Colonic mucosa (tissue), 4 donors: ENCODE measurements at places on chromosomes 13 and 19.

- no peak overlapping the region for H3K27ac ChIP-seq
- DNase-seq = no peak
- peak overlapping the region; percentile 49 for H3K4me3 ChIP-seq
- no peaks in the 10 kb centered on the region for H3K36me3 ChIP-seq
Measured at GRCh38 chr13:27920677-27921420, 1.0 kb downstream of the PDX1 start.

- no peak for DNase-seq
- H3K27me3 ChIP-seq = no peaks in the 10 kb centered on the region
- no peak overlapping the region for H3K27ac ChIP-seq
- no peaks in the 10 kb centered on the region for H3K36me3 ChIP-seq
- no peak overlapping the region for H3K4me3 ChIP-seq
Measured at GRCh38 chr13:51036418-51036817, 74.7 kb downstream of the C13orf42 start.

DNA sequence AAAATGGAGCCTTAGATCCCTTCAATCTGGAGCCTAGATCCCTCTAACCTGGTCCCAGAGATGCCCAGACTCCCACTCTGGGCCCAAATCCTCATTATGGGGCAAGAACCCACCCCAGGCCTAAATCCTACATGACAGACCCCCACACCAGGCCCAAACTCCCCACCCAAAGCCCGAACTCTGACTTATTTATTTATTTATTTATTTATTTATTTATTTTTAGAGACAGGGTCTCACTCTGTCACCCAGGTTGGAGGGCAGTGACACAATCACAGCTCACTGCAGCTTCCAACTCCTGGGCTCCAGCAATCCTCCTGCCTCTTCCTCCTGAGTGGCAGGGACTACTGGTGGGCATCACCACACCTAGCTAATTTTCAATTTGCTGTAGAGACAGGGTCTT is 12.0 kb downstream of the FBN3 start:
- no peaks in the 10 kb centered on the region for H3K27me3 ChIP-seq
- no peak overlapping the region for H3K27ac ChIP-seq
- DNase-seq = no peak
- no peaks in the 10 kb centered on the region for H3K4me1 ChIP-seq
- no peaks in the 10 kb centered on the region for H3K36me3 ChIP-seq

DNA sequence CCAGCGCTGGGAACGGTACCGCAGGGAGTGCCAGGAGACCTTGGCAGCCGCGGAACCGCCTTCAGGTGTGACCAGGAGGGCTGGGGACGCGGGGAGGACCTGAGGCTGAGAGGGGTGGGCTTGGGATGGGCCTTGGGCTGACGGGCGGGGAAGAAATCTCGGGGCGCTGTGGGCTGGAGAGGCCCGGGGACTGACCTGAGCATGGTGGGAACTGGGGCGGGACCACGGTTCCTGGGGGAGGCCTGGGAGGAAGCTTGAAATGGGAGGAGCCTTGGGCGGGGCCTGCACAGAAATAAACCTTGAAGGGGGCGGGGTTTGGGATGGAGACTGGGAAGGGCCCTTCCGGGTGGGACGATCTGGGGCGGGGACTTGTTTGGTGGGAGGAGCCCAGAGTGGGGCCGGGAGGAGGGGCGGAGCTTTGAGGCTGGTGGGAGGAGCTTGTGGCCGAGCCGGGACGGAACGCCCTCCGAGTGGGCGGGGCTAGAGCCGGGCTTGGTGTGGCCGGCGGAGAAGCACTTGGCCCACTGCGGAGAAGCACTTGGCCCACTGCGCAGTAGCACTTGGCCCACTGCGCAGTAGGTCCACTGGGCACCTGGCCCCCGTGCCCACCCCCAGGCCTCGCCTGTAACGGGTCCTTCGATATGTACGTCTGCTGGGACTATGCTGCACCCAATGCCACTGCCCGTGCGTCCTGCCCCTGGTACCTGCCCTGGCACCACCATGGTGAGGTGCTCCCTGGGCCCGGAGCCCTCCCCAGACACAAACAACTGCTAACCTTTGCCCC is 2.8 kb downstream of the GIPR start:
- no peaks in the 10 kb centered on the region for H3K36me3 ChIP-seq
- peak; percentile 97 for DNase-seq
- no peaks in the 10 kb centered on the region for H3K27me3 ChIP-seq
- peak overlapping the region; percentile 27 for H3K27ac ChIP-seq

- no peak overlapping the region for H3K27ac ChIP-seq
- no peaks in the 10 kb centered on the region for H3K27me3 ChIP-seq
- no peak overlapping the region for H3K4me3 ChIP-seq
Measured at GRCh38 chr13:44796597-44797490, 192.4 kb downstream of the NUFIP1 start.

- peak; percentile 94 for DNase-seq
- H3K36me3 ChIP-seq = no peaks in the 10 kb centered on the region
- H3K27me3 ChIP-seq = peaks cover 18% of the 10 kb centered on the region
- H3K4me1 ChIP-seq = peaks cover 8% of the 10 kb centered on the region
- no peak overlapping the region for H3K4me3 ChIP-seq
- H3K27ac ChIP-seq = peak overlapping the region; percentile 67
Measured at GRCh38 chr19:45643024-45643926, 4.1 kb upstream of the EML2 start.

DNA sequence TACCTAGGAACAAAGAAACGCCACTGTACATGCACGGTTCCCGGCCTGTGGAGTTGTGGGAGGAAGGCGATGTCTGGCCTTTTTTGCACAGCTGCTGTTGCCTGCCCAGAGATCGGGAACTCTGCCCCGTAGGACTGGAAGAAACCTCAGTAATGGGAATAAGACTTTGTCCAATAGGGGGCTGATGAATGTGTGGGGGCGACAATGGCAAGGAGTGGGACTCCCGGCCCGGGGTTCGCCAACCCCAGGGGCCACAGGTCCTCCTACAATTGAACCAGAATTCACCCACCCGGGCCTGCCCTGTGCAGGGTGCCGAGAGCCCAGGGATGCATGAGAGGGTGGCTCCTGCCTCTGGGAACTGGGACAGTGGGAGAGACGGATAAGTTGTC is 2.0 kb upstream of the CEBPA start:
- peak overlapping the region; percentile 91 for H3K27ac ChIP-seq
- H3K4me3 ChIP-seq = peak overlapping the region; percentile 87

DNA sequence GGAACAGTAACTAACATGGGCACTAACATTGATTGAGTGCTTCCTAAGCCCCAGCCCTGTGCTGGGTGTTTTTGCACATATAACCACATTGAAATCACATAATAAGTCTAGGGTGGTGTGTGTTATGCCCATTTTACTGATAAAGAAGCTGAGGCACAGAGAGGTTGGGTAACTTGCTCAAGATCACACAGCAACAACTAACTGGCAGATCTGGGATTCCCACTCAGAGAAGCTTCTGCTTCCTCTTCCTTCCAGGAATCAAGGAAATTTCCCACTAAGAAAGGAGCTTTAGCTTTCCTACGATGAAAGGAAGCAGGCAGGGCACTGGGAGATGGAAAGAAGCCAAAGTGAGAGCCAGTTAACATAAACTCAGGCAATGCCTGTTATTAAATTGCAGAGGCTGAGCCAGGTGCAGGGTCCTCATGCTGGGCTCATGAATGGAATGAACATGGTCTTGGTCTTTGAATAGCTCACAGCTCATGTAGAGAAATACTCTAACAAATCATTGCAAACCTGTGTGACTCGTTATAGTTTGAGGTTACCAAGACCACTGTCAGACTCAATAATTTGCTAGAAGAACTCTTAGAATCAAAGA is 10.1 kb downstream of the SSC5D start:
- H3K4me1 ChIP-seq = no peaks in the 10 kb centered on the region
- no peaks in the 10 kb centered on the region for H3K36me3 ChIP-seq
- no peaks in the 10 kb centered on the region for H3K27me3 ChIP-seq
- no peak for DNase-seq
- no peak overlapping the region for H3K27ac ChIP-seq
- H3K4me3 ChIP-seq = no peak overlapping the region

- no peak overlapping the region for H3K4me3 ChIP-seq
- no peaks in the 10 kb centered on the region for H3K36me3 ChIP-seq
Measured at GRCh38 chr19:28862238-28862637, 350.7 kb downstream of the UQCRFS1 start.

GRCh38 chr13:109418111-109418510 is 368.3 kb downstream of the IRS2 start:
- no peak overlapping the region for H3K27ac ChIP-seq
- no peak for DNase-seq
- H3K27me3 ChIP-seq = no peaks in the 10 kb centered on the region
- no peaks in the 10 kb centered on the region for H3K36me3 ChIP-seq
- H3K4me3 ChIP-seq = no peak overlapping the region
- no peaks in the 10 kb centered on the region for H3K4me1 ChIP-seq

- peaks cover 11% of the 10 kb centered on the region for H3K4me1 ChIP-seq
- peak overlapping the region; percentile 19 for H3K4me3 ChIP-seq
- H3K27me3 ChIP-seq = no peaks in the 10 kb centered on the region
Measured at GRCh38 chr19:4077800-4078684, 11.3 kb upstream of the ZBTB7A start.

DNA sequence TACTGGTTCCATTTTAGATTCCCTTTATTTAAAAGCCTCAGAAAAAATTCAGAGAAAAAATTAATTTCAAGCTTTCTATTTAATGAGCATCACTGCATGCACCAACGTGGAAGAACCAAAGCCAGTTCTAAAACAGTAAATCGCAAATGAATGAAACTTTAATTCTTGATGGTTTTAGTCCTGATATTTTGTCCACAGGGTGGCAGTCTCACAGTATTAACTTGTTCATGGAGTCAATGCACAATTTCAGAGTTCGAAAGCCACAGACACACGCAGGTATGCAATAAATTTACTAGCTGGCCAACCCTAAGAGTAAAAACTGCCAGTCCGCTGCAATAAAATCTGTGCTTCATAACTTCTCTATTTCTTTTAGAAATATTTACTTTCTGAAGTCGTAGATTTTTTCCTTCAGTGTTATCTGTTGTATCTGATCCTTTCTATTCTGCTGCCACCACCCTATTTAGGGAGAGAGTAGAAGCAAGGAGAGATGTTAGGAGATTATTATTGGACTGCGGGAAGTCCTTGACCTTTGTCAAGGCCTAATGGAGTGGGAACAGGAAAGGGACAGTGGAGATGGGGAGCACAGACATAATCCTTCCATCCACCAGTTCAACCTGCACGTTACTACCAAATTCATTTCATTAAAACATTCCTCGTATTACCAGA is 7.0 kb upstream of the WBP4 start:
- H3K27ac ChIP-seq = peak overlapping the region; percentile 48
- no peaks in the 10 kb centered on the region for H3K36me3 ChIP-seq
- no peaks in the 10 kb centered on the region for H3K27me3 ChIP-seq
- peaks cover 26% of the 10 kb centered on the region for H3K4me1 ChIP-seq

DNA sequence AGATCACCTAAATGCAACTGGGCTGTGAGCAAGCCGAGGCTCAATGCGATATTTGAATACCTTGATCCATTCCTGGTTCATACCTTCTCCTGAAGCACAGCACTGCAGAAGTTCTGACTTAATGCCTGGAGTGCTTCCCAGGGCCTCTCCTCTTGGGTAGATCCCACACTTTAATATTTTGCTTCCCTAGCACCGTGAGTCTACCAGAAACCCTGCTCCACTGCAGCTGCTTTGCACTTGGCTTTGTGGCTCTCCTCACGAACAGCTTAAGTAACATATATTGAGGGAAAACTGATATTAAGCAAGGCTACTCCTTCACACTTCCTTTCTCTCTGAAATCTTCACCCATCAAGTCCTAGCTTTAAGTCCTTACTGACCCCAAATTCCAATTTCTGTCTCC is 51.6 kb upstream of the C13orf42 start:
- no peak overlapping the region for H3K4me3 ChIP-seq
- H3K4me1 ChIP-seq = no peaks in the 10 kb centered on the region
- no peaks in the 10 kb centered on the region for H3K36me3 ChIP-seq
- H3K27ac ChIP-seq = no peak overlapping the region
- no peak for DNase-seq

DNA sequence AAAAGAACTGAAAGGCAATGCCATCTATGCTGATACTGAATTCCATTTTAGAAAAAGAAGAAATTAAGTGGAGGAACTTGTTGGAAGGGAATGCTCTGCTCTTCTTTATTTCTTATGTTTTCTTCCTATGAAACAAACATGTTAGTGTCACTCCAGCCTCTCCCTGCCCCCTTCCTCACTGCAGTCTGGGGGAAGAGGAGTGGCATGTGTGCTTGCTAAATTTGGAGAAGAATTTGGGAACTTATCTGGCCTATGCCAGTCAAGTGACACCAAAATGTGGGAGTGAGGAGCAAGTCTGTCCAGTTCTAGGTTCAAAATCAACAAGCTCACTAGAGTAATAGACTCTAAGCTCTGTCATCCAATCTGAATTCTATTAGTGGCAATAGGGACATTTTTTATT is 214.6 kb downstream of the RBM26 start:
- H3K4me1 ChIP-seq = no peaks in the 10 kb centered on the region
- H3K4me3 ChIP-seq = no peak overlapping the region
- H3K27me3 ChIP-seq = no peaks in the 10 kb centered on the region
- no peaks in the 10 kb centered on the region for H3K36me3 ChIP-seq

GRCh38 chr13:52846567-52847321 is 1.7 kb downstream of the PCDH8 start:
- H3K4me1 ChIP-seq = peaks cover 9% of the 10 kb centered on the region
- H3K4me3 ChIP-seq = no peak overlapping the region
- no peaks in the 10 kb centered on the region for H3K36me3 ChIP-seq
- DNase-seq = peak; percentile 63
- peaks cover 70% of the 10 kb centered on the region for H3K27me3 ChIP-seq

DNA sequence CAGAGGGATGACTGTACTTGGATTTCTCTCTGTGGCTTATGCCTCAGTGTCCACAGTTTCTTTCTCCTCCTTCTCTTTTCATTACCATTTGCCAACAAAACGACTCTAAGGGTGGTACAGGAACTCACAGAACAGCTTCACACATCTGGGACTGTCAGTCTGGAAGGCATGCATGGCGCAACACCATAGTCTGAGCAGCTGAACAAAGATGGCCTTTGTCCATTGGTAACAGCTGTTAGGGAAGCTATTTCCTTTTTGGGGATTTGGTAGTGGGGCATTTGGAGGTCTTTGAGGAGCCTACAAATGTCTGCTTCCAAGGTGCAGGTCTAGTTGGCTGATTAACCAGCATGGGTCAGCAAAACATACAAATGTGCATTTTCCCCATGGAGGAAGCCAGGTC is 81.4 kb upstream of the PCDH8 start:
- H3K36me3 ChIP-seq = no peaks in the 10 kb centered on the region
- H3K4me3 ChIP-seq = no peak overlapping the region
- no peak overlapping the region for H3K27ac ChIP-seq
- H3K27me3 ChIP-seq = no peaks in the 10 kb centered on the region
- no peaks in the 10 kb centered on the region for H3K4me1 ChIP-seq

DNA sequence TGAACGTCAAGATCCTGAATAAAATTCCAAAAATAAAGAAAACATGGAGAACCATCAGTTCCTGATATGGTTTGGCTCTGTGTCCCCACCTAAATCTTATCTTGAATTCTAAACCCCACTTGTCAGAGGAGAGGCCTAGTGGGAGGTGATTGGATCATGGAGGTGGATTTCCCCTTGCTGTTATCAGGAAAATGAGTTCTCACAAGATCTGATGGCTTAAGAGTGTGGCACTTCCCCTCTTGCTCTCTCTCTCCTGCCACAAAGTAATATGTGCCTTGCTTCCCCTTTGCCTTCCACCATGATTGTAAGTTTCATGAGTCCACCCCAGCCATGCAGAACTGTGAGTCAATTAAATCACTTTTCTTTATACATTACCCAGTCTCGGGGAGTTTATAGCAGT is 827.4 kb downstream of the GPC5 start:
- H3K27me3 ChIP-seq = no peaks in the 10 kb centered on the region
- H3K36me3 ChIP-seq = no peaks in the 10 kb centered on the region
- no peak overlapping the region for H3K27ac ChIP-seq
- no peak for DNase-seq
- H3K4me3 ChIP-seq = no peak overlapping the region

- H3K4me1 ChIP-seq = no peaks in the 10 kb centered on the region
- no peak overlapping the region for H3K27ac ChIP-seq
- H3K36me3 ChIP-seq = no peaks in the 10 kb centered on the region
- no peak for DNase-seq
- H3K4me3 ChIP-seq = no peak overlapping the region
Measured at GRCh38 chr13:99862244-99862643, 109.3 kb downstream of the ZIC5 start.
